Cardiac ventricle fibroblast (primary cell): ENCODE measurements at places on chromosomes 12 and 14. TPM values are rescaled to one million over a fixed set of nuclear protein-coding genes. Genes with fewer than 3 reads are reported as not detected.

CYP46A1 gene
- 0.19 and 0.54 TPM in 2 replicates for total RNA-seq

SRRM4 gene
- not detected in 2 replicates for total RNA-seq

KRT85 gene
- total RNA-seq, result not detected in 2 replicates

DAD1 gene
- total RNA-seq, result 290 and 388 TPM in 2 replicates

PTHLH gene
- total RNA-seq, result 0.20 and 0.56 TPM in 2 replicates

FAM181A gene
- not detected in 2 replicates for total RNA-seq

ADAM21 gene
- total RNA-seq, result 0.34 and 0.81 TPM in 2 replicates

DBX2 gene
- not detected in 2 replicates for total RNA-seq

TMEM119 gene
- 21.3 and 27.7 TPM in 2 replicates for total RNA-seq

SOX5 gene
- 0.81 and 1.6 TPM in 2 replicates for total RNA-seq

OASL gene
- 0.24 and 0.37 TPM in 2 replicates for total RNA-seq

REP15 gene
- 0.75 and 1.2 TPM in 2 replicates for total RNA-seq

CDH24 gene
- total RNA-seq, result 3.2 TPM in 2 replicates

CD69 gene
- not detected in 2 replicates for total RNA-seq

MMP19 gene
- 36.8 and 37.2 TPM in 2 replicates for total RNA-seq

PRH1 gene
- 3.9 and 12.4 TPM in 2 replicates for total RNA-seq

TSHR gene
- not detected in 2 replicates for total RNA-seq

HOXC6 gene
- total RNA-seq, result not detected in 2 replicates

STK38L gene
- 7.6 and 12.4 TPM in 2 replicates for total RNA-seq

LRR1 gene
- 5.7 and 8.6 TPM in 2 replicates for total RNA-seq

PSMB11 gene
- total RNA-seq, result not detected in 2 replicates

AMHR2 gene
- total RNA-seq, result not detected in 2 replicates

CLEC12A gene
- total RNA-seq, result not detected in 2 replicates

KIF5A gene
- not detected in 2 replicates for total RNA-seq

OR6C2 gene
- total RNA-seq, result not detected in 2 replicates

BIN2 gene
- not detected in 2 replicates for total RNA-seq

PMEL gene
- total RNA-seq, result 0.44 and 0.68 TPM in 2 replicates

FAIM2 gene
- total RNA-seq, result 209 and 210 TPM in 2 replicates

PGAM5 gene
- total RNA-seq, result 14.8 and 17.5 TPM in 2 replicates

ESPL1 gene
- total RNA-seq, result 1.1 and 3.6 TPM in 2 replicates

TAS2R7 gene
- total RNA-seq, result not detected in 2 replicates

CIDEB gene
- total RNA-seq, result 1.7 and 1.8 TPM in 2 replicates

OXA1L gene
- total RNA-seq, result 77.9 and 96.3 TPM in 2 replicates

ANHX gene
- total RNA-seq, result not detected in 2 replicates

DAO gene
- not detected in 2 replicates for total RNA-seq

C3AR1 gene
- total RNA-seq, result 0.25 TPM in 1 of 2 replicates, not detected in the other

WNT5B gene
- total RNA-seq, result 13.4 and 14.0 TPM in 2 replicates

TPH2 gene
- total RNA-seq, result not detected in 2 replicates

BMAL2 gene
- total RNA-seq, result 0.83 and 0.94 TPM in 2 replicates

DNAJC22 gene
- total RNA-seq, result 0.81 TPM in 1 of 2 replicates, not detected in the other
